Cardiac fibroblast (primary cell): ENCODE measurements at places on chromosomes 3 and 15.

- DNase-seq: no peak
Measured at GRCh38 chr15:71643918-71644317, 166.4 kb upstream of the NR2E3 start.

- DNase-seq: no peak
Measured at GRCh38 chr15:64705006-64705405, 70.4 kb downstream of the RBPMS2 start.

DNA sequence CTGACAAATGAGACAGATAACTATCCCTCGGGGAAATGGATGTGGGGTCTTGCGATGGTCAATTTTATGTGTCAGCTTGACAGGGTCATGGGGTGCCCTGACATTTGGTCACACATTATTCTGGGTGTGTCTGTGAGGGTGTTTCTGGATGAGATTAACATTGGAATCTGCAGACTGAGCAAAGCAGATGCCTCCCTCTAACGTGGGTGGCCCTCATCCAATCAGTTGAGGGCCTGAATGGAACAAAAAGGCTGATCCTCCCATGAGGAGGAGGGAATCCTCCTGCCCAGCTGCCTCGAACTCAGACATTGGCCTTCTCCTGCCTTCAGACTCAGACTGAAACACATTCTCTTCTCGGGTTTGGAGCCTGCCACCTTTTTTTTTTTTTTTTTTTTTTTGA is 69.0 kb downstream of the MINAR1 start:
- no peak for DNase-seq

DNA sequence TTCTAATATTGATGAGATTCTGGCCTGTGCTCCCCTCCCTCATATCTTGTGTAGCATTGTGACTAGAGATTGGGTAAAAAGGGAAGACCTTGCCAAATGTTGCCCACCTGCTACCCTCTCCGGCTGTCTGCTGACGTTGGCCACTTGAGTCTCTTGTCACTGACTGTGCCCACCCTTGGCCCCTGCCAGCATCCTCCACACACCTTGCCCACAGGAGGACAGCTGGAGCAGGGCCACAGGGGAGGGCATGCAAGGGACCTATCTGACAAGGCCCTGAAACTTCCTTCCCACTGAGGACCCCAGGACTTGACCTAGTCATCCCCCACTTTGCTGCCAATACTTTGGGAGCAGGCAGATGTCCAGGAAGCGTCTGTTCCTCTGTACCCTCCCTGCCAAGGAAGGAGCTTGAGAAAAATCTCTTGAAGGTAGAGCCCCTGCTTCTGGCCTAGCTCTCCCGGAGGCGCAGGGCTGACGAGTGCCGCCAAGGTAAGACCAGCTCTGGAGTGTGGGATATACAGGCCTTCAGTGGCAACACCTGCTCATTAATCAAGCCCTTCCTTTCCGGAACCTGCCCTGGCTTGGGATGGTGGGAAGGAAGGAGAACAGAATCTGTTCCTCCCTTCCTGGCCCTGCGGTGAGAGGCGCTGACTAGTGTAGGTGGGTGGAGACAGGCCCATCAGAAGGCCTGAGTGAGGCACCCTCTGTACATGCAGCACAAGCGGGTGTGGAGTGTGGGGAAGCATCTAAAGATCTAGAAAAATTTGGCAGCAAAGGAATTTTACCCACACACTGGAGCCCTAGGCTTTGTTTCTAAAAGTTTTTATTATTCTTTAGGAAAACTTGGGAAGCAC is 4.9 kb upstream of the PAK6 start:
- DNase-seq: no peak

- no peak for DNase-seq
Measured at GRCh38 chr15:50350621-50351020, 4.4 kb downstream of the GABPB1 start.

GRCh38 chr3:185959609-185960521 is 22.1 kb upstream of the TRA2B start:
- peak; percentile 88 for DNase-seq
